ENCODE measurements at places on chromosomes 16 and 17.

GRCh38 chr17:5500589-5501391, 14.4 kb downstream of the MIS12 start:
- DNase-seq = peak; percentile 83

- DNase-seq = no peak
These were observed 156.7 kb downstream of the ZNF423 start for GRCh38 chr16:49698931-49699840.

GRCh38 chr16:4663465-4663776, 29.9 kb upstream of the NUDT16L1 start:
- DNase-seq = no peak

DNA sequence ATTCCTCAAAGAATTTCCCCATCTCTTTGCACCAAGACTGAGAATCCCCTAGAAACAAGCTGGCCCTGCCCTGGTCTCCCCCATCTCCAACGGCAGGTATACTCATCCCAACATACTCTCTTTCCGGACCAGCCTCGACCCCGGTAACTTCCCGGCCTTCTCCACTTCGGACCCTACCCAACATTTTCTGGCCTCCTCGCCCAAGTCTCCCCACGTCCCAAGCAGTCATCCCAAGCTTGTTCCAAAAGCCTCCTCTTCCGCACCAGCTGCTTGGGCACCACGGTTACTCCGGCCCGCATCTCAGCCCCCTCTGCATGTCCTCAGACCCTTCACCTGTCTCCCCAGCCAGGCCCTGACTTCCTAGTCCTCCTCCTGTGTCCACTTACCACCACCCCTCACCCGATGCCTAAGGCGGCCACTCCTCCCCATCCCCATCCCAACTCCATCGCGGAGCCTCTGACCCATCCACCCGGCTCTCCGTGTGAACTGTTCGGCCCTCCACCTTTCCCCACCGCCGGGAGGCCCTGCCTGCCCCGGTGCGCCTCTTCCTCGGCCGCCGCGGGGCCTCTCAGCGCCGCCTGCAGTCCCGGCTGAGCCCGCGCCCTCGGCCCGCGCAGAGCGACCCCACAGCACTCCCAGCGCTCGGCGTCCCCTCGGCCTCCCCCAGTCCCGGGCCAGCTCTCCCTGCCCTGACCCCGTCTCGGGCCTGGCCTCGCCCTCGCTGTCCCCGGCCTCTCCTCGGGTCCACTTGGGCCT, 994 bp downstream of the PITPNA start:
- DNase-seq = peak; percentile 76

DNA sequence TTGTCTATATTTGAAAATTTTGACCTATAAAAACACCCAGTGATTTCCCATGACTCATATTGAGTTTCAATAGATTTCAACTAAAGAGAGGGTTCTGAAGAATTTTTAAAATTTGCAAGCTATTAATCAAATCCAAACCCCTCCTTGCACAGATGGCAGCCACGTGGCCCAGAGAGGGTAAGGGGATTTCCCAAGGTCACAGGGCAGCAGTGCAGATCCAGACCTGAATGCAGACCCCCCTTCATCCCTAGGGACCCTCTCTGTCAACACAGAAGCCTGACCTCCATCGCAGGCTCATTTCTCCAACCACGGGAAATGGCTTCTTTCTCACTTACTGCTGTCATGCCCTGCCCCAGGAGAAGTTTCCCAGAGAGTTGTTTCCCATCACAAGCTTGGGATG, 24.7 kb upstream of the CES5A start:
- DNase-seq = peak; percentile 38

GRCh38 chr17:67982686-67983382, 13.4 kb downstream of the C17orf58 start:
- no peak for DNase-seq

DNA sequence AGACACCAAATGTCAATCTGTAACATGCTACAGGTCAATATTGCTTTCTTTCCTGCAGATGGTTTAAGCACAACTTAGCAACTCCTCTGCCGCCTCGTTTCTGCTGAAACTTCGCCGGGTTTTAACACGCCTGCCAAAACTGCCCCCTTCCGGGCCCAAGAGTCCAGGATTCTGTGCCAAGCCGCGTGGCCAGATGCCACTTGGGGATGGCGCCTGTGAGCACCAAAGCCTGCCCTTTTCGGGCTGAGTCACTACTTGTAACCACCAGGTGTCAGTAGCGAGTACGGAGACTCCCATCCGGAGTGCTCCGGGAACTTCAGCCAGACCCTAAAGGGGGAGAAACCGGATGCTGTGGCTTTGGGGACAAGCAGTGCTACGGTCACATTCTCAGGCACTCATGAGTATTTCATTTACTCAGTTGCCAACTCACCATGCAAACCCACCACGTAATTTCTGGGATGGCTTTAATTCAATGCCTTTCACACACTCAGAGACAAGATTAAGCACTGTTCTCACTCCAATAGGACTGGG, 7.8 kb downstream of the PMP22 start:
- peak; percentile 83 for DNase-seq

- DNase-seq = no peak
These were observed 20.5 kb upstream of the CHP2 start for GRCh38 chr16:23734176-23734893.

DNA sequence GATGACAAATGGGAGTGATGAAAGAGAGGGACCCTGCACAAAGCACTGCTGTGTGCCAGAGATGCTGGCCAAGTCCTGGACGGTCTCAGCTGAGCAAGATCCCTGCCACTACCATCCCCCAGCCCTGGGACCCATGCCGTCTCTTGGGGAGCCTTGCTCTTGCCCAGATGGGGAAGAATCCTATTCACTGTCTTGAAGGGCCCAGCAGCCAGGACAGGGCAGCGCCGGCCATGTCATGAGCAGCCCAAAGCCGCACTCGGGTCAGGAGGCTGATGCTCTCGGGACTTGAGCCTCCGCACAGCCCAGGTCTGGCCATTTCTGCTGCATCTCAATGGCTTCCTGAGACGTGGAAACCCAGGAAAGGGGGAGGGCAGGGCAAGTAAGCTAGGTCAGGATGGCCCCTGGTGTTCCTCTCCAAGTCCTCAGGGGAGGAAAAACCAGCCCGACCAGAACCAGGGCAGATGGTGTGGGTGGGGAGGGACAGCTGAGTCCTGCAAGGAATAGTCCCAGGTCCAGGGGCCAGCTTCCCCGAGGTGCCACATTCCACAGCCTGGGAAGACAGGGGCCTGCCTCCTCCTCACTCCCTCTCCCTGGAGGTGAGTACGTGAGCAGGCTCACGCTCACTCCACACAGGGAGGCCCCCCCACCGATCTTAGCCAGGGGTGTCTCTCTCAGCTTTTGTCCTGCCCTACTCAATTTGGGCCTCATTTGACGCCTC, 7.8 kb upstream of the KRT19 start:
- no peak for DNase-seq

DNA sequence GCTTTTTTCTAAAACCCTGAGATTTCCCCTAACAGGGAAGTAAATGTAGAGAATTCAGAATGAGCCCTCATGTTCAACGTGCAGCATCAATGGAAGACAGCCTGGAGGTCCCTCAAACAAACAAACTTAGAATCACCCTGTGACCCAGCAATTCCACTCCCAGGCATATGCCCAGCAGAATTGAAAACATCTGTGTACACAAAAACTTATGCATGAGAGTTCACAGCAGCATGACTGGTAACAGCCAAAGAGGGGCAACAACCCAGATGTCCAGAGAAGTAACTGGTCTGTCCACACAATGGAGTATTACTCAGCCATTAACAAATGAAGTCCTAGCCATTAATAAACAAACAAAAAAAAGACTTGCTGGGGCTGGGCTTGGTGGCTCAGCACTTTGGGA, 252.7 kb downstream of the PARN start:
- no peak for DNase-seq

DNA sequence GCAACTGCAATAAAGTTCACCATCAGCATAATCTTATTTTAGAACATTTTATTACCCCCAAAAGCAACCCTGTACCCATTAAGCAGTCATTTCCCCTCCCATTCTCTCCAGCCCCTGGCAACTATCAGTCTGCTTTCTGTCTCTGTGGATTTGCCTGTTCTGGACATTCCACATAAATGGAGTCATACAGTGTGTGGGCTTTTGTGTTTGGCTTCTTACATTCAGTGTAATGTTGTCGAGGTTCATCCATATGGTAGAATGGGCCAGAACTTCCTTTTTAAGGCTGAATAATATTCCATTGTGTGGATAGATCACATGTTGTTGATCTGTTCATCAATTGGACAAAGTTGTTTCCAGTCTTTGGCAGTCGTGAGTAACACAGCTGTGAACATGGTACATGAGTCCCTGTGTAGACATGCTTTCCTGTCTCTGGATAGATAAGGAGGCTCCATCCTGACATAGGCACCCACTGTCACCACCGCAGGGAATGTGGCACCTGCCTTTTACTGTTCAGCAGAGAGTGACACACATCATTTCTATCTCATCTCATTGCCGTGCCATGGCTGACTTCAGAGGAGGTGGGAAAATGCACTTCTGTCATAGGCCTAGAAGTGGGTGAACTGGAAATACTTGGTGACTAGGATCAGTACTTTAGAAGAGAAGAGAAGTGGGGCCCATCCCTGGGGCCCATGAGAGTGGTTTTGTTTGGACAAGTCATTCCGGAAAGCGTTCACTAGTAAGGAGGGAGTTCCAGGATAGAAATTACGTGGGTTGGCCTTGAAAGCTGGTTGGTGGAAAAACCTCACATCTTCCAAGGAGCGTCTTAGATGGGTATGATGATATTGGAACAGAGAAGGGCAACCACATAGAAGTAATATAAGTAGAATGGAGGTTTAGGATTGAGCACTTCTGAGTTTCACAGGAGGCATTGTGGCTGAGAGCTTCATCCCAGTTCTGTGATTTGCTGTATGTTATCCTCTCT, 25.8 kb downstream of the EPN2 start:
- no peak for DNase-seq

GRCh38 chr17:45906237-45906636, 11.9 kb downstream of the MAPT start:
- no peak for DNase-seq

- DNase-seq = no peak
These were observed 9.8 kb downstream of the CMTM3 start for GRCh38 chr16:66614161-66614802.

DNA sequence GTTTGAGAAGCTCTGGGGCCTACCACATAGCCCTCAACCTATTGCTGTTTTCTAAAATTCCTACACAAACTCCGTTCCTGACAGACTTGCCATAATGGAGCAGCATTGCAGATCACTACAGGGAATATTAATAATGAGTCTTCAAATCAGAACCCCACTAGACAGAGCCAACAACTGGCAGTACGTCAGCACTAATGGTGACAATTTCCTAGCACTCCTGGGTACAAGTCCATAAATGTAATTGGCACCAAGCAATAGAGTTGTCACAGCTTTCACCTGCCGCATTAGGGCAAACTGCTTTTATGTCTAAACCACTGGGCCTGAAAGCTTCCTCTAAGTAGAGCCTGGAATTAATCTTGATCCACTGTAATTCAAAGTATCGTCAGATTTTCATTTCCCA, 25.5 kb upstream of the ABAT start:
- DNase-seq = no peak

DNA sequence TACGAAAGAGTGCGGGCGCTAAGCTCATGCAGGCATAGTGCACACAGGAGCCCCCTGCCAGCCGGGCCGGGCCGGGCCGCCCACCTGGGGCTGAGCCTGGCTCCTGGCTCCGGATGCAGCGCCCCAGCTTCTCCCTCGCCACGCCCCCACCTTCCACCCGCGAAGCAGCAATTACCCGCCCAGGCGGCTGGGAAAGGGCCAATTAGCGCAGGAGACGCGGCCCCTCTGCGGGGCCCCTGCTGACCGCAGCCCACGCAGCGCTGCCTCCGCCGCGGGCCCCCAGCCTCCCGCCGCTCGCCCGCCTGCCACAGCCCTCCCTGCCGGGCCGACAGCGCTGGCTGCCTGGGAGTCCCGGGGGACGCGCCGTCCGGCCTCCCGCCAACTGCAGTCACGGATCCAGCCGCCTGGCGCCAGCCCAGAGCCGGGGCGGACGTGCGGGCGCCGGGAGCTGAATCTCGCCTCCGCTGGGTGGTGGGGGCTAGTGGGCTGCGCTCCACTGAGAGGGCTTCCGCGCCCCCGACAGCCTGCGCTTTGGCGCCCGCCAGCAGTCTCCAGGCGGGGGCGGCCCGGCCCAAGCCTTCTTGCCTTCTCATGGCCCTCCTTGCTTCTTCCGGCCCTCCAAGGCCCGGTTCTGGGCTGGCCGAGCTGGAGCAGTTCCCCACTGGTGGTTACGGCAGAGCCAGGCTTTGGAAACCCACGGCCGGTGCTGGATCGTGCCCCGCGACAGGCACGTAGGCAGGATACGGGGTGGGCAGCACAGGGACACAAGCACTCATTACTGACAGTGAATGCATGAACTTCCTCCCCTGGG, 14.9 kb upstream of the CBFB start:
- DNase-seq = peak; percentile 89

DNA sequence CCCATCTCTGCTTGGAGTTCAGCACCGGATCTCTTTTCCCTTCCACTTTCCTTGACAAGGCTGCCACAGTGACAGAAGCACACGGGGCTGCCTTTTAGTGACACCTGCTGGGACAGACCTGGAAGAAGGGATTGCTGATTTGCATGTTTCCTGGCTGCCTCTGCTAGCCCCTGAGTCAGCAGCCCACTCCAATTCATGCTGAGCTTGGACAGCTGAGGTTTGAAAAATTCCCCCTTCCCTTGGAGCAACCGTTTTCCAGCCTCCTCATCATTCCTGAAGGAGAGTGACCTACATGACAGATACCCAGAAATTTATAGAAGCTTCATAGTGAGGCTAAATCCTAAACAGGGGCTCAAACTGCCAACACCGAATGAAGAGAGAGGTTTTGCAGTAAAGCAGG, 18.8 kb upstream of the RBL2 start:
- no peak for DNase-seq

DNA sequence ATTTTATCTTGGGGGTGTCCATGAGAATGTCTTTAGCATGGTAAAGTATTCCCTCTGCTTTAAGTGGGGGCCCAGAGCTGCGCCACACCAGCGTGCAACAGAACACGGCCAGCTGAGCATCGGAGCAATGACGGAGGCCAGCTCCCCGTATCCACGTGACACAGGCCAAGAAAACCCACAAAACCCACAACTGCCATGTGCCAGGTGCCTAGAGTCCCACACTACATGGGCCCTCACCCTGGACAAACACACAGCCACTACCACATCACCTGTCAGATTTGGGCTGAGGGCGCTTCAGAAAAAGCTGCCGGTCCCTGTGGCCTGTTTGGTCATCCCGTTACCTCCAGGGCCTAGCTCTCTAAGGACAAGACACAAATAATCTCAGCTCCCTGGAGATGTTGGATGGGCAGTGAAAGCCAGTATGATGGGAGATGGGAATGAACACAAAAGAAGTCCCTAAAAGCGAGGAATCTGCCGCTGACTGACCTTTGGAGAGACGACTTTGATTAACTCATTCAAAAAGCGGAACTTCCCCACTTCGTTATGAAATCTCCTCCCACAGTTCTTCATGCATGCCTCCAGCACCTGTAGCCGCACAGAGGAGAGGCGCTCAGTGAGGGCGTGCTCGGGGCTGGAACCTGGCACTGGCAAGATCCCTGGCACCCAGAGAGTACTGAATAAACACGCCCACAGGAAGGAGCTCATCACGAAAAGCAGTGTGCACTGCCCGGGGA, 17.1 kb downstream of the GGA3 start:
- DNase-seq = no peak

GRCh38 chr16:85236818-85237150, 124.5 kb upstream of the CIBAR2 start:
- no peak for DNase-seq

GRCh38 chr16:85168732-85169256, 56.5 kb upstream of the CIBAR2 start:
- DNase-seq = no peak
